ENCODE measurements at places on chromosomes 3 and 15.

GRCh38 chr15:31352911-31353811 lies 26.5 kb downstream of the KLF13 start:
- peak; percentile 45 for DNase-seq

GRCh38 chr3:17730318-17730967 lies 12.0 kb downstream of the TBC1D5 start:
- DNase-seq = no peak

DNA sequence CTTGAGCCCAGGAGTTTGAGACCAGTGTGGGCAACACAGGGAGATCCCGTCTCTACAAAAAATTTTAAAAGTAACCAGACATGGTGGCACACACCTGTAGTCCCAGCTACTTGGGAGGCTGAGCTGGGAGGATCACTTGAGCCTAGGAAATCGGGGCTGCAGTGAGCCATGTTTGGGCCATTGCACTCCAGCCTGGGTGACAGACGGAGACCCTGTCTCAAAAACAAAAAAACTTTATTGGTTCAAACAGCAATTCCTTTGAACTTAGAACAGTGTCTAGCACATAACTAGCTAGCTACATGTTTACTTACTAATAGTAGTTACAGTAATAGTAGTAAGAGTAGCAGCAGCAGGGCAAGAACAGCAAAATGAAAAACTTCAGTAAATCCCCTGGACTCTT lies 10.1 kb downstream of the HAUS2 start:
- no peak for DNase-seq

DNA sequence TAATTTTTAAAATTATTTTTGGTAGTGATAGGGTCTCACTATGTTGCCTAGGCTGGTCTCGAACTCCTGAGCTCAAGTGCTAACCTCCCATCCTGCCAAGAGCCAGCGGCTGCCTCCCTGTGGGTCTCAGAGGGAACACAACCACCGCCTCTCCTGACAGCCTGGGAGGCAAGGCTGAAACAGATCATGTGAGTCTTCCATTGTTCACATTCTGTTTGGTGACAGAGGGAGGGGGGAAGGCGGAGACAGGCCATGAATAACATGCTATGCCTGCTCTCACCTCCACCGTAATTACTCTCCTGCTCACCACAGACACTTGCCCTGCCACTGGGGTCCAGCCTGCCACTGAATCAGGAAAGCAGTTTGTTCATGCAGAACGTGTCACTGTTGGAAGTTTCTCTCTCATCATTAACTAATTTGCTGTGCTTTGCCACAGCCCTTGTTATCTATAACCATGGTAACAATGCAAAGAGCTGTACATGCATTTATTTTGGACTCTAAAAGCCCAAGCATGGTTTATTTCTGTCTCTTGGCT lies 78.4 kb upstream of the RASGRF1 start:
- DNase-seq = no peak

GRCh38 chr3:175103298-175103697 lies 244.2 kb downstream of the NAALADL2 start:
- no peak for DNase-seq

DNA sequence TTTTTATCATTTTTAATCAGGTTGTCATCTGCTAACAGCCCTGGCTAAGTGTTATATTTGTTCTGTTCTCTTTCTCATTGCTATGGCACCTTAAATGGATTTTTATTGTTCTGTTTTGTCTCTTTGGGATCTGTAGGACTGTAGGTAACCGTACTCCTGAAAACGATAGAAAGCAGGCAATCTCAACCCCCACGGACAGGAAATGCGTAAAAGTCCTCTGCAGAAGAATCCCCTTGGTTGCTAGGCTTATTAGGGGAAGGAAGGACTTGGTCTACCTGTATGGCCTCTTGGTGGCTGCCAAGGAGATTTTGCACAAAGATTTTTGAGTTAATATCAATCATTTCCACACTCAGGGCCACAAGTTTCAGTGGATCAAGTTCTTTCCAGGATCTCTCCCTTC lies 571.9 kb upstream of the ZNF385D start:
- no peak for DNase-seq

DNA sequence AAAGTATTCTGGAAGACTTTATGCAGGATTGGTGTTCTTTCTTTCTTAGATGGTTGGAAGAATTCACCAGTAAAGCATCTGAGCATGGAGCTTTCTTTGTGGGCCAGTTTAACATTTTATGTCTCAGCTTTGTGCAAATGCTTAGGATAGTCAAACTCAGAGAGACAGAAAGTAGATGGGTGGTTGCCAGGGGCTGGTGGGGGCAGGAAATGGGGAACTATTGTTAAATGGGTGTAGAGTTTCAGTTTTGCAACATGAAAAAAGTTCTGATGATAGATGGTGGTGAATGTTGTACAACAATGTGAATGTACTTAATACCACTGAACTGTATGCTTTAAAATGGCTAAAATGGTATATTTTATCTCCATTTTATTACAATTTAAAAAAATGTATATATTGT lies 24.8 kb downstream of the SPCS1 start:
- no peak for DNase-seq
